ENCODE measurements at places on chromosomes 16 and 17.

DNA sequence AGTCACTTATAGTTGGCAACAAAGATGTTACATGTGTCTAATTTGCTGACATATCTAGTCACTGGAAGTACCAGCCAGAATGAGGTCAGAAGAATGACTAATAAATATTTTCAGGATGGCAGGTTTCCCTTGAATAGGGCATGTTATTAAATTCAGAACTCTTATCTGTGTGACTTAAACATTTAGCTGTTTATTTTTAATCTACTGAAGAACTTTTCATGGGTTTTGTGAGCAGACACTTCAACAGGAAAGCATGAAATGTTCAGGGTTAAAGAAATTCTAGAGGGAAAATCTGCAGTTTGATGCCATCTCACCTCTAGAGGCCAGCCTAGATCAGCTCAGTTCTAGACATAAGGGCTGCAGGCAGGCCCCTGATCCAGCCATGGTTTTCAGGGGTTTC is 13.2 kb downstream of the JPT2 start:
- no peak for DNase-seq

- DNase-seq: no peak
Observed at GRCh38 chr17:75570034-75570676, 17.4 kb upstream of the MYO15B start.

GRCh38 chr17:48071654-48072053 is 23.5 kb downstream of the NFE2L1 start:
- no peak for DNase-seq

- DNase-seq: no peak
Observed at GRCh38 chr17:33046361-33047255, 55.0 kb downstream of the SPACA3 start.

GRCh38 chr16:19858340-19859018 is 26.2 kb downstream of the GPRC5B start:
- DNase-seq: no peak

- no peak for DNase-seq
Observed at GRCh38 chr16:12271006-12271405, 294.5 kb downstream of the SNX29 start.

DNA sequence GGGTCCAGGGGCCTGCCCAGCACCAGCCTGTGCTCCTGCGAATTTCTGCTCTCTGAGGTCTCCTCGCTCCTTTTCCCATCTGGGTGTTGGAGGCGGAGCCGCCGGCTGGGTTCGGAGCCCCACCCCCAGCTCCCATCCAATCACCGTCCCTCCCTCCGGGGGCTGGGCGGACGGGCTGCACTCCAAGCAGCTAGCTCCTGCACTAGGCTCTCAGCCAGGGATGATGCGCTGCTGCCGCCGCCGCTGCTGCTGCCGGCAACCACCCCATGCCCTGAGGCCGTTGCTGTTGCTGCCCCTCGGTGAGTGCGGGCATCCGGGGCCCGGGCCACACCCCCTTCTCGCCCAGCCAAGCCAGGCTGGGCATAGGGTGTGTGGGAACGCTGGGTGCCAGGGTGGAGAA is at the start of gene NRN1L:
TSS of gene NRN1L (plus strand) at position 202 of the 400 bp plus-strand sequence. CDS start at position 221, 19 bp downstream.
- peak; percentile 92 for DNase-seq

DNA sequence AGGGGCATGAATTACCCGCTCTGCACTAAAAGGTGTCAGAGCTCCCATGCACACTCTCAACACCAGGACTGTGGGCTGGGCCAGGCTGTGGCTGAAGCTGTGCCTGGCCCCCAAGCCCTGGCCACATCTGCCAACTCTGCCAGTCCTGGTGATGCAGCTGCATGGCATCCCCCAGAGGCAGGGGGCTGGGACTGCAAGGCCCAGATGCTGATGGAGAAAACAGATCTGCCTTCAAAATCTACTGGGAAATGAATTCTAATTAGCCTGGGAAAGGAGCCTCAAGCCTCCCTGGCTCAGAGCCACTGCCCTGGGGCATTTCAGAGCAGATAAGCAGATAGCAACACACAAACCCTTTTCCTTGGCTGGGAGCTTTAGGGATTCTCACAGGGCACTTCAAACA is 3.4 kb downstream of the CHST6 start:
- no peak for DNase-seq

DNA sequence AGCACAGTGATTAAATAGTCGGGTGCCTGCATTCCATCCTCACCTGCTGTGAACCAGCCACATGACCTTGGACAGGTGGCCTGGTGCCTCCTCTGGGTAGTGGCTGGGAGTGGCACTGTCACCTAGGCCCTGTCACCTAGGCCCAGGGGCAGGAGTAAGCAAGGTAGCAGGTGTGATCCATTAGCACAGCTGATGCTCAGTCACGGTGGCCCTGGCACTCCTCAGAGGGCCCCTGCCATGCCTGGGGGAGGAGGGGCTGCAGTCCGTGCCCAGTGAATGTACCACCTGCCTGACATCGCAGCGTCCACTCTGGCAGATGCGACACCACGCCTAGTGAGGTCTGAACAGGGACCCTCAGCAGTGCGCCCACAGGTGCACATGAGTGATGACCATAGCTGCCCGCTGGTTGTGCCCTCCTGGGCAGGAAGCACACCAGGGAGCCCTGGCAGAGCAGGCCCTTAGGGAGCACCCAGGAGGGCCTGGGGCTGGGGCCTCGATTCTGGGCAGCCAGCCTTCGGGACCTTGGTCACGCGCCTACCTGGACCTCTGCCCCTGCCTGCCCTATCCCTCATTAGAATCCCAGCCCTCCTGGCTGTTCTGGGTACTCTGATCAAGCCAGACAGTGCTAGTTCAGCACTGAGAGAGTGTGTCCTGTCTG is 33.1 kb upstream of the CRISPLD2 start:
- DNase-seq: no peak

- DNase-seq: peak; percentile 6
Observed at GRCh38 chr16:84508502-84508901, 4.0 kb upstream of the MEAK7 start.

DNA sequence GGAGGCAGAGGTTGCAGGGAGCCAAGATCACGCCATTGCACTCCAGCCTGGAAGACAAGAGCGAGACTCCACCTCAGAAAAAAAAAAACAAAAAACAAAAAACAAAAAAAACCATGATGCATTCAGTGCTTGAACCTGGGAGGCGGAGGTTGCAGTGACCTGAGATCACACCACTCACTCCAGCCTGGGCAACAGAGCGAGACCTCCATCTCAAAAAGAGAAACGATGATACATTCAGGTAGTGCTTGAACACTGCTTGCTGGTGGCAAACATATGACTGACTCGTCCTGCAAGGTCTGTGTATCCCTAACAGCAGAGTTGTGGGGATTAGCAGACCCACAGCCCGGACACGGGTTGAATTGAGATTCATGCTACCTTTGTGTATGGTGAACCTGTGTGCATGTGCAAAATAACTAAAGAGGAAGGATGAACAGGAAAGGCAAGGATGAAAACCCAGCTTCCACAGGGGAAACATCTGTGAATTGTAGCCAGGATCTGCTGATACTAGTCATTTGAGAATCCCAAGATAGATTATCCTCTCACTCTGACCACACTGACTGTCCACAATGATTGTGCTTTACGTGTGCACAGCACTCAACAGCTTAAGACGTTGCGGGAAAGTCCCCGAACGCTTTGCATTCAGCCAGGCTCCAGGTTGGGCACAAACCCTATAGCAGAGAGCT is 52.4 kb upstream of the MRPS23 start:
- no peak for DNase-seq

DNA sequence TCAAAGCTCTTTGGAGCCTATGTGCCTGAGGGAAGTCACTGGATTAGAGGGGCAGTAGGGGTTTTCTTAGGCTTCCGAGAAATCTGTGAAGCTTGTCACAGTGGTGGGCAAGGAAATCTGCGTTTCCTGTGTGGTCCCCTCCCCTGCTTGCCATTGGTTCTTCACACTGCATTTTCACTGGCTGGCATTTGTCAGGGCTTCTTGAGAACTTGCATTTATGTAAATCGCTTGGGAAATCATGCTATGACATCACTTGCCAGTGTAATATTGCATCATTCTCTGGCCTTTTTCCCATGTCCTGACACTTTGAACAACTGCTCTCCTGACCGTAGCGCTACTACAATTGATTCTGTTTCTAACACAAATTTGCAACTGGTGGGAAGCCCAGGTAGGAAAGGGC is 1.8 kb downstream of the CACNG3 start:
- DNase-seq: no peak

- DNase-seq: no peak
Observed at GRCh38 chr17:16920628-16921020, 51.3 kb downstream of the TNFRSF13B start.

- DNase-seq: no peak
Observed at GRCh38 chr17:78555746-78556401, 21.3 kb downstream of the DNAH17 start.

- no peak for DNase-seq
Observed at GRCh38 chr16:48373258-48374029, 11.8 kb downstream of the SIAH1 start.

DNA sequence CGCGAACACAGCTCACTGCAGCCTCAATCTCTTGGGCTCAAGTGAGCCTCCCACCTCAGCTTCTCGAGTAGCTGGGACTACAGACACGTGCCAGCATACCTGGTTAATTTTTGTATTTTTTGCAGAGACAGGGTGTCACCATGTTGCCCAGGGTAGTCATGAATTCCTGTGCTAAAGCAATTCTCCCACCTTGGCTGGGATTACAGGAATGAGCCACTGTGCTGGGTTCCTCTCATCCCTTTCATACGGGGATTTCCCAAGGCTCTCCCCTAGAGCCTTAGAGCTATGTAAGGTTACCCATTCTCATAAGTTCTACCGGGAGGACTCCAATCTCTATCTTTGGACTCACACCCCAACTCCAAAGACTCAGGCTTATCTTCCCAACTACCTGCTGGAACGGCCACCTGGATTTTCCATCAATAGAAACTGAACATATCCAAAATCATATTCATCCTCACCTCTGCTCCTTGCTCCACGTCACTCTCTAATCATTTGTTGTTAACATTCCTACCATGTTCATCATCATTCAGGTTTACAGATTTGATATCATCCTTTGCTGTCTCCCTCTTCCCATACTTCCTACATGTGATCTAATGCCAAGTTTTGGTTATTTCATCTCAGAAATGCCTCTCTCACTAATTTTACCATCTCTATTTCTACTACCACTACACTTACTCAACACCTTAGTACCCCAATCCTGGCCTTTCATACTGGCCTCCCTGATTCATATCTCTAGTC is 92.5 kb downstream of the NCOR1 start:
- no peak for DNase-seq

GRCh38 chr16:54175552-54176375 is 110.8 kb downstream of the IRX3 start:
- no peak for DNase-seq

- no peak for DNase-seq
Observed at GRCh38 chr17:40602445-40603443, 37.5 kb upstream of the CCR7 start.

GRCh38 chr17:47875011-47875985 is 20.7 kb upstream of the SP2 start:
- no peak for DNase-seq

GRCh38 chr17:67491009-67491680 is 114.1 kb downstream of the PITPNC1 start:
- DNase-seq: peak; percentile 77

GRCh38 chr16:4328046-4328781 is 12.3 kb downstream of the GLIS2 start:
- peak; percentile 89 for DNase-seq

- DNase-seq: no peak
Observed at GRCh38 chr16:50925758-50926357, 184.0 kb downstream of the CYLD start.

- DNase-seq: no peak
Observed at GRCh38 chr16:27446721-27447120, 44.7 kb downstream of the IL21R start.

DNA sequence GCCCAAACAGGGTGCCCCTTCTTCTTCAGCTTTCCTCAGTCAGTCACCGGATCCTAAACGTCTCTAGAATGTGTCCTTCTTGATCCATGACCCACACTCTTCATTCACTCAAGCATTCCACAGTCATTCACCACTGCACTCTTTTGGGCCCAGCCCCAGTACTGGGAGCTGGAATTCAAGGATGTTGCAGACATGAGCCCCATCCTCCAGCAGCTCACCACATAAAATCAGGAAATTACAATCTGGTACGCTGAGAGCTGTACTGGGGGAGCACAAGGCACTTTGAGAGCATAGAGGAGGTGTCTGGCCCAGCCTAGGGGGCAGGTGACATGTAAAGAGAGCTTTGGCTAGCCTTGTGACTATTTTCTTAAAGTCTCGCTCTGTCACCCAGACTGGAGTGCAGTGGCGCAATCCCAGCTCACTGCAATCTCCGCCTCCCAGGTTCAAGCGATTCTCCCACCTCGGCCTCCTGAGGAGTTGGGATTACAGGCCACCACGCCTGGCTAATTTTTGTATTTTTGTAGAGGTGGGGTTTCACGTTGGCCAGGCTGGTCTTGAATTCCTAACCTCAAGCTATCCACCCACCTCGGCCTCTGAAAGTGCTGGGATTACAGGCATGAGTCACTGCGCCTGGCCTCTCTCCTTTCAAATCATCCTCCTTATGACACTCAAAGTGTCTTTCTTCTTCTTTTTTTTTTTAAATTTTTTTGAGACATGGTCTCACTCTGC is 18.7 kb downstream of the CES4A start:
- no peak for DNase-seq

DNA sequence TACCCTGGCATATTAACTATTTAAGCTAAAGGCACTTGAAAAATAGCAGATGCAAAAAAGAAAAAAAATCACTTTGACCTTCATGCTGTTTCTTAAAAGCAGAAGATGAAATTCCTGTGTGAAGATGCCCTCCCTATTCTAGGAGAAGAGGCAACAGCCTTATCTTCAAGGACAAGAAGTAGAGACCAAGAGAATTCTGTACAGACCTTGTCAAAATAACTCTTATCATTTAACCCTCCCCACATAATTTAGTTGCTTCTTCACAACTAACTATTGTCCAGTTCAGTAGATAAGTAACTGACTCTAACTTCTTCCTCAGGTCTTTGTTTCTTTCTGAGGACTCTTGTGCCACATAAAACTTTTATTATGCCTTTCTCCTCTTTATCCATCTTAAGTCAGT is 72.0 kb upstream of the MARCHF10 start:
- DNase-seq: no peak

DNA sequence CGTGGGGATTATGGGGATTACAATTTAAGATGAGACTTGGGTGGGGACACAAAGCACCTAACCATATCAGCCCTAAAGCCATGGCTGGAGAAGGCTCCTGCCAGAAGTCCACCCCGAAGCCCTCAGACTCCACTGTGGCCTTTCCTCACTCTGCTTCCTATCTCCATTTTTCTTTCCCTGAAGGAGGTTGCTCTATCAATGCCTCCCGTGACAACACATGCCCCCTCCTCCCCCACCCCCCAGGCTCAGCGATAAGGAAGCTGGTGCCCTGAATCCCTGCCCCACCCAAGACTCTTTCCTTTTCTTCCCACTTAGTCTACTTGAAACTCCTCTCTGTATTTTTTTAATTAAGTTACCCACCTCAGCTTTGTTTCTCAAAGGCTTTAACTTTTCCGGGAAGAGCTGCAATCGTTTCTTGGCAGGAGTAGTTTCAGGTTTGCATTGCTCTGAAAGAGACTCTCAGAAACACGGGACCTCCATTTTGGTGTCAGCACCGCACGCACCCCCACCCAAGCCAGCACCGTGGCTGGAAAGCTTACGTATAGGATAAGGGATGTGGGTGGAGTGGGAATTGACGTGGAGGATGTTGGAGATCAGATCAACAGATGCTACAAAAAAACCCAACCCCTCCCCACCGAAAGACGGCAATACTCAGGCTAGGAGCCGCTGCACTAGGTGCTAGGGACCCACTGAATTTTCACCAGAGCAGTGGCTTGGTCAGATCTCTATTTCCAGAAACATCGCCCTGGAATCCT is 15.2 kb upstream of the CA4 start:
- DNase-seq: peak; percentile 47

Data from right forelimb (tissue), 1 donor.